ENCODE measurements at places on chromosomes 2 and 18.

- peak; percentile 8 for DNase-seq
These were observed 87.5 kb upstream of the COPS8 start for GRCh38 chr2:236998236-236998635.

DNA sequence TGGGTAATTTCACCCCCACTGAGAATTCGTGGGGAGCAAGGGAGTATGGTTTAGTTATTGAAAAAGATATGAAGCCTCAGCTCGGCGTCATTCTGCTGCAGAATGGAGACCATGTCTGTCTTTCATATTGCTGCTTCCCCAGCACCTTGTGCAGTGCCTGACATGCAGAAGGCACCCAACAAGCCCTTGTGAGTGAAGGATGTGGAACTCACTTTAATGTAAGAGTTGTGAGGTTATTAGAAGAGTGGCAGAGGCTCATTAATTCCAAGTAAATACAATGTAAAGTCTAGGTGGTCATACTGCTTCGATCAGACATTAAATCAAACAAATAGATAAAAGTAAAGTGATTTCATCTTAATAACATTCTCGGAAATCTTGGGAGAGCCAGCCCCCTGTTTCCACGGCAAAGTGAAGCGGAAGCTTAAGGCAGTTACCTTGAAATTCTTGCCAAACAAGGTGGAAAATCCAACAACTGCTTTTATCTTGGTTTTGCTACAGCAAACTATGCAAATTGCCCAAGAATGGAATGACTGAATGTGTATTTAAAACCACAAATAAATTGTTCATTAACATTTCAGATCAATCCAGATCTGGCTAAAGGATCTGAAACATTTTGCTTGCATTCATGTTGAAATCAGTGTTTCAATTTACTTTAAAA is 9.6 kb downstream of the CFAP221 start:
- DNase-seq = peak; percentile 52

DNA sequence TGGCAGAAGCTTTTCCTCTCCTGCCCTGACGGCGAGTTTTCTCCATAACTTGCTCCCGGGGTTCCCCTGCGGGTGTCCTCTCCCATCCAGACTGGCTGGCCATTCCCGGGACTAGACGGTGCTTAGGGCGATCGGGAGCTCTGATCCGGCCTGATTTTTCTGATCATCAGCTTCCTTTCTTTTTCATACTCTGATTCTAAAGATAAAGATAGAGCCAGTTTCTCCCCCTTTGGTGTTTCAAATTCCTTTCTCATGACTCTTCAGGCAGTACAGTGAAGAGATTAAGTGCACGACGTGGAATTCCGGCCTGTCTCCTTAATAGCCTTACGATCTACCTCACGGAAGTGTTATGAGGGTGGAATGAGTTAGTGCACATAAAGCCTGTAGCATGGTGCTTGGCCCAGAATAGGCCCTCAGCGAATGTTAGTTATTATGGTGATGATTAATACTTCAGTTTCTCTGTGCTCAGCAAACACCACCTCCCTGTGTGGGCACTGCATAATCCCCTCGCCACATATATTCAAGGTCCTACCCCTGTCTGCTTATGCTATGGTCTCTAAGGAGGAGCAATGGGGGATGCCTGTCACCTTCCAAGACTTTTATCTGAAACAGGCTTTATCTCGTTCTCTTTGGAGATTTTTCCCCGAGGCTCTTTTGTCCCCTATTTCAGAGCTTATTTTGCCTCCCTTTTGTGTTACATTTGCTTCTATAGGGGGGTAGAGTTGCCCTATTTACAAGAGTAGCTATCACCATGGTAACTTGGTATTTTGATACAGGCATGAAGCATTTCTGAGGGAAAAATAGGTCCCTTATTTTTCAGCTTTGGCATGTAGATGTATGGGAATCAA is 254.8 kb downstream of the CDH2 start:
- peak; percentile 92 for DNase-seq

DNA sequence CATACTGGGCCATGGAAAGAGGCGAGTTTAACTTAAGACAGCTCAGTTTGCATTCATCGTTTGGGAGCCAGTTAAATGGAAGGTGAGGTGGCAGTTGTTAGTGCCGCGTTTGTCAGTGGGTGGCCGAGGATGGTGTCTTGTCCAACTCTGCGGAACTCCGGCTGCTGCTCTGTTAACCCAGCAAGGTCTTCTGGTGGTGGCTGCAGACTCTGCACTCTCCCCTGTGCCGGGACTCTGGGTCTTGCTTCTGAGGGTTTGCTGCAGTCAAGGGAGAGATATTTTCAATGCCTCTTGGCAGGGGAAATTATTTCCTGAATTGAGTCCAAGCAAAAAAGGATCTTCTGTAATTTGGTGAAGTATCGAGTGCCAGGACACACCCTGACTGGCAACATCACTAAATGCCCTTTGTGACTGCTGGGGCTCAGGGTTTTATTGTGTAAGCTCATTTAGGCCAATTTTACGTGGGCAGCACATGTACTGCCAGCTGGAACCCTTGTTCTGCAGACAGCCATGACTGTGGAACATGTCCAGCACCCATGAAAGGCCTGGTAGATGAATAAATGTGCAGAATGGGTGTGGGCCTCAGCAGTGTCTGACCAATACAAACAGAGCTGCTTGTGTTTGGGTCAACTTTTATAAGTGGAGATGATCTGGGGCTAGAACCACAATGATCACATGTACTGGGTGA is 58.1 kb downstream of the IL1R2 start:
- no peak for DNase-seq

GRCh38 chr2:17057109-17058017 is 391.7 kb upstream of the CYRIA start:
- no peak for DNase-seq

DNA sequence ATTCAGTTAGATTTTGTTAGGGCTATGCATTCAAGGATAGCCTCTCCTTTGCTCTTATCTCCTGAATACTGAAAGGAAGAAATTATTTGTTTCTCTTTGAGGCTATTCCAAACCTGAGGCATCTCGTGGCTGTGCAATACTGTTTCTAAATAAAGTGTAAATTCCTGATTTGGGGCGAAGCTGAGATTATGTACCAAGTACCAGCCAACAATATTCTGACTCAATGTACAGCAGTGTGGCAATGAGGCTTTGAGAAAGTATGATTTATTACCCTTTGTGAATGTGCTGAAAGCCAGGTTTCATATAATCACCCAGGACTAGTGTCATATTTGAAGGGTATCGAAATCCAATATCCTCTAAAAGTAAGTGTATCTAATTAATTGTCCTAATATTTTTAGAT is 113.5 kb downstream of the MEIS1 start:
- no peak for DNase-seq

GRCh38 chr18:28113271-28114029 is 63.5 kb downstream of the CDH2 start:
- peak; percentile 45 for DNase-seq

DNA sequence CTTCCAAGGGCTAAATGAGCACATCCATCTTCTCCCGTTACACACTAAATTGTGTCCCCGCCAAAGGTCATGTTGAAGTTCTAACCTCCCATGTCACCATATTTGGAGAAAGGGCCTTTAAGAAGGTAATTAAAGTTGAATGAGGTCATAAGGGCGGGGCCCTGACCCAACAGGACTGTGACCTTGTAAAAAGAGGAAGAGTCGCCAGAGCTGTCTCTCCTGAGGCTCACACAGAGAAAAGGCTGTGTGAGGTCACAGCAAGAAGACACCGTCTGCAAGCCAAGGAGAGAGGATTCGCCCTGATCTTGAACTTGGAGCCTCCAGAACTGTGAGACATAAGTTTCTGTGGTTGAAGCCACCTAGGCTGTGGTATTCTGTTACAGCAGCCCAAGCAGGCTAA is 24.1 kb downstream of the TRABD2A start:
- no peak for DNase-seq

DNA sequence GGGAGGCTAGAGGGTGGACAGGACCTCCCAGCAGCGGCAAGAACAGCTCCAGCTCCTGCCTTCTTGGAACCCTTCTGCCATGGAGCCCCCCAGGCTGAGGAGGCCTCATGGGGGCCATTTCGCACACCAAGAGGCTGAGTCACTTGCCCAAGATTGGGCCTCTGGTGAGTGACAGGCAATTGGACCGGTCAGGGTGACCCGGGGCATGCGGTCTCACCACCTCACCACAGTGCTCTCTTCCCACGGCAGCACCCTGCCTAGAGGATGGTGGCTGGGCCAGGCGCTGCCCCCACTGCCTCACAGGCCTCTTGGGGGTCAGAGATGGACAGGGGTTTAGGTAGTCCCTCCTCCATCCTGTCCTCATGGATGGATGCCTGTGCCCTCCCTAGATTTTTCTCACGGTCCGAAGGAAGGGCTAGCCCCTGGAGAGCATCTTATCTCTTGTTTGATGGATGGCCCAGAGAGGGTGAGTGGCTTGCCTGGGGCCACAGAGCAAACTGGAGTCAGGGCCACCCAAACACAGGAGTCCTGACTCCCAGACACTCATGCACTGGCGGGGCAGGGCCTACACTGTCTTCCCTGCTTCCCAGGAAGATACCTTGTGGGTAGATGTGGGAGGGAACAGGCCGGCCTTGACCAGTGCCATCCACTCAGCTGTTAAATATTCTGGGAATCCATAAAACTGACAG is 119.2 kb downstream of the INHBB start:
- DNase-seq = no peak

DNA sequence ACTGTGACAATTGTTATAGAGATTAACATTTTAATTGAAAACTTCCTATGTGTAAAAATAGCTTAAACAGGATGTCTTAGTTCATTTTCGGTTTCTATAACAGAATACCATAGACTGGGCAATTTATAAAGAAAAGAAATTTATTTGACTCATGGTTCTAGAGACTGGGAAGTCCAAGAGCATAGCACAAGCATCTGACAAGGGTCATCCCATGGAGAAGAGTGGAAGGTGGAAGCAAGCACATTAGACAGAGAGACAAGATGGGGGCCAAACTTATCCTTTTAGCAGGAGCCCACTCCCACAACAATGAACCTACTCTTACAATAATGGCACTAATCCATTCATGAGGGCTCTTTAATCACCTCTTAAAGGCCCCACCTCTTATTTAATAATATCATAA is 100.3 kb downstream of the FAM161A start:
- no peak for DNase-seq

GRCh38 chr2:8413589-8414135 is 268.2 kb upstream of the ID2 start:
- DNase-seq = peak; percentile 26

DNA sequence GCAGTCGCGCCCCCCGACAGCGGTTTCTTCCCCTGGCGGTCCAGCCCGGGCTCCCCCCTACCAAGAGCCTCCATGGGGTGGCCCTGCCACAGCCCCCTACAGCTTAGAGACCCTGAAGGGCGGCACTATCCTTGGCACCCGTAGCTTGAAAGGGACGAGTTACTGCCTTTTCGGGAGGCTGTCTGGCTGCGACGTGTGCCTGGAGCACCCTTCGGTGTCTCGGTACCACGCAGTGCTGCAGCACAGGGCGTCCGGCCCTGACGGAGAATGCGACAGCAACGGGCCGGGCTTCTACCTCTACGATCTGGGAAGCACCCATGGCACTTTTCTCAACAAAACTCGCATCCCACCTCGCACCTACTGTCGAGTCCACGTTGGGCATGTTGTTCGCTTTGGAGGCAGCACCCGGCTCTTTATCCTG is 475 bp downstream of the SLC4A1AP start:
- peak; percentile 9 for DNase-seq

DNA sequence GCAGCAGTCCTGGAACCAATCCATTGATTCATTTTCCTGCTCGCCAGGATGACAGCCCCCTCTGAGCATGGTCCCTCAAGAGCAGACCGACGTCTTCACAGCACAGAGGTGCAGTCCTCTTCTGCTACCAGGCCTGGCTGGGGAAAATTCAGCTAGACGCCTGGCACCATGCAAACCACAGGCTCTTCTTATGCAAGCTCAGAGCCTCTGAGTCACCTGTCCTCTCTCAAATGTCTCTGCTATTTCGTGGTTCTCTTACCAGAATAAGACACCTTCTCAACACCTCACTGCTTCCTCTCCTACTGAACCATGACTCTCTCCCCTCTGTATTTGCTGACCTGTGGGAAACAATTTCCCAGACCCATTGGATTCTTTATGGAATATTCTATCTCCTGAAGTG is 79.8 kb upstream of the CYRIA start:
- DNase-seq = peak; percentile 94

- no peak for DNase-seq
These were observed 32.3 kb upstream of the PMAIP1 start for GRCh38 chr18:59867337-59868104.

GRCh38 chr2:85765081-85765731 is 11.4 kb downstream of the ATOH8 start:
- DNase-seq = no peak

DNA sequence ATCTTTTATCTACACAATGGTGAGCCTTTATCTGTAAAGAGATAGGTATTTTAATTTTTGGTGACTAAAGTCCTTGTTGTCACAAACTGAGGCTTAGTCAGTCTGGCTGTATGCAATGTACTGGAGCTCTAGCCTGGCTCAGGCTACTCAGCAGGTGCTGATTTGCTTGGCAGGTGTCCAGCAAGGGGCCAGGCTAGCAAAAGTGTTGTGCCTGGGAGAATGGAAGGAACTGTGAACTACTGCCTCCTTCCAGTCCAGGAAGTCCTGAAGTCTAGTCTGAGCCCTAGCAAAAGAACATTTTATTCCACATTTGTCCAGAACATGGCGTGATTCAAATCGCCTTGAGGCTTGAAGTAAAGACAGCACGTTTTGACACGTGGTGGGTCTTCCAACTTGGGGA is 260.5 kb downstream of the CCDC85A start:
- peak; percentile 87 for DNase-seq

- no peak for DNase-seq
These were observed 57.7 kb downstream of the TSHZ1 start for GRCh38 chr18:75268364-75268646.

- no peak for DNase-seq
These were observed 254.4 kb upstream of the CHAC2 start for GRCh38 chr2:53513167-53513666.

GRCh38 chr2:95312543-95313201 is 15.5 kb downstream of the KCNIP3 start:
- no peak for DNase-seq

- DNase-seq = no peak
These were observed 48.8 kb downstream of the SLC66A2 start for GRCh38 chr18:79902640-79903039.

DNA sequence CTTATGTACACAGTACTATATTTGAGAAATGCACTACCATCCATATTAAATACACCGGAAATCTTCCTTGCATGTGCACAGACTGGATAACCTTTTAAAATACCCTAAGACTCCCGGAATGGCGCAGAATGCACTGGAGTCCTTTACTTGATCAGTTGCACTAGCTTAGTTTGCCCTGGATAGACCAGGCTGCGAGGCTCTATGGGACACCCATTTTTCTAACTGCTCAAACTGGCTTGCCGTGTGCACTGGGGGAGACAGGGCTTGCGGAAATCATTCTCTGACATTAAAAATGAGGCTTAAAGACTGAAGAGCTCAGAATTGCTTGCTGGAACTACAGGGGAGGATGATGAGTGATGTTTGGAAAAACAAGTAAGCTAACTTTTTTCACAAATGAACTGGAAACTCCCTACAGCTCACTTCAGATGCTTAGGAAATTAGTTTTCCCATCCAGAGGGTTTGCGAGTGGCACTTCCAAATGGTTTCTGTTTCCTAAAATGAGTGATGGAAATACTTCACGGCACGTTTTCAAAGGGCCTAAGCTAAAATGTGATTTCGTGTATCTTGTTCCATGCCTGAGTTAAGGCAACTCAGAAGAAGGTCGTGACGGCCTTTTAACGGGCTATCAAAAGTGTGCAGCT is 2.7 kb downstream of the NCK2 start:
- DNase-seq = no peak

All from kidney tubule cell (primary cell).